ENCODE measurements at places on chromosomes 3 and 15. TPM values are rescaled to one million over a fixed set of nuclear protein-coding genes. Genes with fewer than 3 reads are reported as not detected.

CPB1 gene
- total RNA-seq, result not detected

CEP19 gene
- total RNA-seq, result 2.6 TPM

ASB14 gene
- total RNA-seq, result not detected

KNG1 gene
- total RNA-seq, result not detected

RASA2 gene
- total RNA-seq, result 13.5 TPM

PLA2G4E gene
- not detected for total RNA-seq

MTHFS gene
- 5.0 TPM for total RNA-seq

CCR5 gene
- total RNA-seq, result not detected

CCDC39 gene
- total RNA-seq, result not detected

HHATL gene
- not detected for total RNA-seq

GOLGA8G gene
- not detected for total RNA-seq

GRK7 gene
- not detected for total RNA-seq

GNB4 gene
- total RNA-seq, result 91.0 TPM

PRRT3 gene
- 4.7 TPM for total RNA-seq

DOCK3 gene
- total RNA-seq, result 0.30 TPM

SNTN gene
- not detected for total RNA-seq

SEC62 gene
- 69.6 TPM for total RNA-seq

PIF1 gene
- total RNA-seq, result 6.3 TPM

PTPN23 gene
- total RNA-seq, result 37.2 TPM

OIP5 gene
- 0.56 TPM for total RNA-seq

HERC2 gene
- total RNA-seq, result 92.2 TPM

ERICH6 gene
- total RNA-seq, result 0.03 TPM

KBTBD8 gene
- 3.1 TPM for total RNA-seq

TRMT10C gene
- 15.4 TPM for total RNA-seq

SMAD6 gene
- total RNA-seq, result 20.8 TPM

VGLL3 gene
- total RNA-seq, result 93.0 TPM

CYP1A1 gene
- total RNA-seq, result 1.2 TPM

TGM4 gene
- total RNA-seq, result not detected
